NCI-H1436 (cell line): ENCODE measurements at places on chromosomes 11 and 22.
A peak's percentile ranks its signal among the peaks of the same experiment; 100 is the strongest.

DNA sequence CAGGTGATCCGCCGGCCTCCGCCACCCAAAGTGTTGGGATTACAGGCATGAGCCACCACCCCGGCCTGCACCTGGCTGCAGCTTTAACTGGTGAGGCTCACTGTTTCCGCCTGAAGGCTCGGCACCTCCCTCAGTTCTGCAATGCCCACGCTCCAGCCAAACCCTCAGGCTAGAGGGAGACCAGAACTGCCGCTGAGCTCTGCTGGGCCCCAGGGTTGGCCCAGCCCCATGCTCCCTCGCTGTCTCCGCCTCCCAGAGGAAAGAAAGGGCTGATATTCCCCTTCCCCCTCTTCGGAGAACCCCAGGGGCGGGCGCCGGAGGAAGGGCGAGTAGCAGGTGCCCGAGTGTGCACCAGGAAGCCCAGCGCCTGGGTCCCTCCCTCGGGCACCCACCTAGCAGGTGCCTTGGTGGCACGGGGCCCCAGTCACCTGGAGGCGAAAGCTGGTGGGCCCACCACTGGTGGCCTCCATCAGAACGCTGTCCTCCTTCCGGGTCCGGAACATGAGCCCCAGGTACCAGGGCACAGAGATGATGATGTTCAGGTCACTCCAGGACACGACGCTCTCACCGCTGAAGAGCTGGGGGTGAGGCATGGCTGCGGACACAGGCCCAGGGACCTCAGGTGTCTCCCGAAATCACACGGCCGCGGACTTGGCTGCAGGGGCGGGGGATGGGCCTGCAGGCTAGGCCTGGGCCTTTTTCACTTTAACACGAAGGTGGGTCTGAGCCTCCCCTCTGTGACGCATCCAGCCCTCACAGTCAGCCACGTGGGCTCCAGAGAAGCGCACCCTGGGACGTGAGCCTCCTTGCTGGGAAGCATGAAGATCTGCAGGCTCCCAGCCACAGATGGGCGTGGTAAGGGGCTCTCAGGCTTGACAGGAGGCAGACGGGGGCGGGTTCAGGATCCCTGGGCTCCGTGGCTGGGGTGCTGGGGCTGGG, 73.3 kb downstream of the TRMU start:
- DNase-seq, result no peak

DNA sequence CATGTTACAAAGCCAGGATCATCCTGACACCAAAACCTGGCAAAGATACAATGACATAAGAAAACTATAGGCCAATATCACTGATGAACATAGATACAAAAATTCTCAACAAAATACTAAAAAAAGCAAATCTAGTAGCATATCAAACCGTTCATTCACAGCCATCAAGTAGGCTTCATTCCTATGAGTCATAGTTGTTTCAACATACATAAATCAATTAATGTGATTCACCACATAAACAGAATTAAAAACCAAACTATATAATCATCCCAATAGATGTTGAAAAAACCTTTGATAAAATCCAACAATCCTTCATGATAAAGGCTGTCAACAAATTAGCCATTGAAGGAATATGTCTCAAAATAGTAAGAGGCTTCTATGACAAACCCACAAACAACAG, 1007.2 kb upstream of the RAG2 start:
- no peak for DNase-seq

DNA sequence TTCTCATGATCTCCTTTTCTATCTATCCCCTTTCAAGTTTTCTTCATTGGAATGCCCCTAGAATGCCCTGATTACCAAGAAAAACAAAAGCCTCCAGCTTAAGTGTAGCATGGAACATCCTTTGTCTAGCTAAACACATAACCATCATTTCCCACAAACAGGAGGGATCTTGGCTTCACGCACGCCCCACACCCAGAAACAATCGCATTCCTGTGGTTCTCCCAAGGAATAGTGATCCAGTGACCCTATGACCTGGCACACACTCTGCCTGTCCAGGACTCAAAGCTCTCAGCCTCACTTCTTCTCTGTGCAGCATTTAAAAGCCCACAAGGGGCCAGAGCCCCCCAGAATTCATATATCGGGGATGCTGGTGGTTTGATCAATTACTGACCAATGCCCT, 9.3 kb upstream of the POU2AF1 start:
- DNase-seq, result no peak

- no peak for DNase-seq
Observed at GRCh38 chr11:73275381-73275750, 3.2 kb downstream of the P2RY6 start.

DNA sequence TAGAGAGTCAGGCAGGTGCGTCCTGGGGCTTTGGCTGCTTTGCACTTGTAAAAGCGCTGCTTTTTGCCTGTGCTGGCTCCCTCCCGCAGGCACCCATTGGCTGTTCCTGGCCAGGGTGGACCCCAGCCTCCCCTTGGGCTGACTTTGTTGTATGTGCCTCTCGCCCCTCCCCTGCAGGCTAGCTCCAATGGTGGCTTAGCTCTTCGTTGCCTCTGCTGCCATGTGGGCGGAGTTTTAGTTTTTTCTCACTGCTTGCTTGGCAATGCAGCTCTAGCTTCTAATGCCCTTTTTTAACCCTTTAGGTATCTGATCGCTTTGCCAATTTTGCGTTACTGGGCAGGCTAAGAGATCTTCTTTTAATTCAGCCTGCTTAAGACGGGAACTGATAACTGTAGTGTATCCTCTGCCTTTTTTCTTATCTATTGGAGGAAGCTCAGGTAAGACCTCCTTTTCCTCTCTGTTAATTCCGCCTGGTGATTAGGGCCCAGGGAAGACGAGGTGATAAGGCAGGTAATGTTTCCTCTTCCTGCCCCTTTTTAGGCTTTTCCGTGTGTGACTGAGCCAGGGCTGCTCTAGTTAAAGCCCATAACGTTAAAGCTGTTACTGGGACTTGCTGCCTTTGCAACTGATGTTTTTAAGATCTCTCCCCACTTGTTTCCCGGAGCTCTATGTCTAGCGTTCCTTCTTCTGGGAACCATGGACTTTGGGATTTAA, 11.7 kb upstream of the GLYATL1 start:
- peak; percentile 64 for DNase-seq

- DNase-seq, result no peak
Observed at GRCh38 chr11:15821451-15821850, 534.9 kb downstream of the SOX6 start.
